Stimulated activated CD4-positive, alpha-beta T cell treated with anti-CD3 and anti-CD28 coated beads, Interleukin-15, amount 100 ng/mL, for 24 hours (primary cell): ENCODE measurements at places on chromosomes 5 and 9.

GRCh38 chr9:113215132-113215531 is 5.9 kb downstream of the FKBP15 start:
- DNase-seq, result no peak

GRCh38 chr5:61245486-61245885 is 83.2 kb upstream of the SMIM15 start:
- no peak for DNase-seq

DNA sequence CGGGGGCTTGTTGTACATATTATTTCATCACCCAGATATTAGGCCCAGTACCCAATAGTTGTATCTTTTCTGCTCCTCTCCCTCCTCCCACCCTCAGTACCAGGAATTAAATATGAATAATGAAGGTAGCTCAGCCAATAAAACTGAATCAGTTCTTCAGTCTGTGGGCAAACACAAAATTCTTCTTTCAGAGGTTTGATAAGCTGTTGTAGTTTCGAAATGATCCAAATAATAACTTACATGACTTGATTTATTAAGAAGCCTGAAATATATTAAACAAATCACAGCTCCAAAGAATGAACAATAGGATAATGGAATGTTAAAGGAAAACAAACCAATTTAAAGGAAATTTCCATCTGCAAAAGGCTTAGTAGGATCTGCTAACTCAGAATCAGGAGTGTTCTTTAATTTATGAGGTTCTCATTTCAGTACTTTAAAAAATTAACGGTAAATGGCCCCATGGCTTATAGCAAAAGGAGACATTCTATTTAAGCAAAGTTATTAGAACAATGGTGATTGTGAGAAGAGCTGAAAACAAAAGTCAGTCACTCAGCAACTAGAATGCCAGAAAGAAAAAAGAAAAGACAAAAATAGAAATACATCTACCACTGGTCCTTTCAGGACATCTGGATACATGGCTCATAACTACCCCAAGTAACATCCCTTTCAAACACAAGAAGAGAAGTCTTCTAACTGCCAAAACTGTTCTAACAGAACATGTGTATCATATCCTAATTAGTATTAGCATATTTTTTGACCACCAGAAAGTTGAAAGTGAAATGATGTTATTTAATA is 62.4 kb downstream of the NR3C1 start:
- no peak for DNase-seq

GRCh38 chr9:128805661-128806060 is 12.6 kb upstream of the ENDOG start:
- no peak for DNase-seq

DNA sequence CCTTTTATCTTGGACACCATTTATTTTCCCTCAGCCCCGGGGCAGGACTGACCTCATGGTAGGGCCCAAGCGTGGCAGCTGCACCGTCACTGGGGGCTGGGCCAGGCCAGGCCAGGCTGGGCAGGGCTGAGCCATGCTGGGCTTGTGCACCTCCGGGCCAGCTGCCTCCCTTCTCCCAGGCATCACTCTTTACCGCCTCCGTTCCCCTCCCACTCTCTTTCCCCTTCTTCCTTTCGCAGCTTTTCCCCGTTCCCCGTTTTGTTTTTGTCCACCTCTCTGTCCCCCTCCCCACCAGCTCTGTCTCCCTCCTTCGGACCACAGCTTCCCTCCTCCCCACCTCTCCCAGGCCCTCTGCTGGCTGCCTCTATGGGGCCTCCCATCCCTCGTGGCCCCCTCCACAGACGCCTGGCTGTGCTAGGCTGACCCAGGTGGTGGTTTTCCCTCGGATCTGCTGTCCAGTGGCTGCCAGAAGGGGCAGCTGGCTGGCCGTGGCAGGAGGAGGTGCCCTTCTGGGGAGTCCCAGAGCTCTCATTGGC is 17.9 kb downstream of the FGF18 start:
- no peak for DNase-seq

DNA sequence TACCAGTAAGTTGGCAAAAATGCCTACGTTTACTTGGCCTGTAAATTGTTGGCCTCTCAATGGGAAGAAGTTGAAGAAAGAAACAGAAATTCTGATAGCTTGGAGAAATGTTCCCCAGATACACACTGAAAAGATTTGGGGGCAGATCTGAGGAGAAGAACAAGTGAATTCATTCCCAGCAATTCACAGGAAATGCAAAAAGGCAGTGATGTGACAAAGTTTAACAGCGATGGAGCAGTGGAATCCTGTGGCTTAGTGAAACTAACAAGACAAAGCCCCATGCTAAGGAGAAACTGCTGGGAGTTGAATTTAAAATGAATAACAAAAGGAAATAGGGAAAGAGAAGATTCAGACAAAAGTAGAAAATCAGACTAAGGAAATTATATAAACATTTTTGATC is 213.2 kb upstream of the EDIL3 start:
- DNase-seq, result no peak

DNA sequence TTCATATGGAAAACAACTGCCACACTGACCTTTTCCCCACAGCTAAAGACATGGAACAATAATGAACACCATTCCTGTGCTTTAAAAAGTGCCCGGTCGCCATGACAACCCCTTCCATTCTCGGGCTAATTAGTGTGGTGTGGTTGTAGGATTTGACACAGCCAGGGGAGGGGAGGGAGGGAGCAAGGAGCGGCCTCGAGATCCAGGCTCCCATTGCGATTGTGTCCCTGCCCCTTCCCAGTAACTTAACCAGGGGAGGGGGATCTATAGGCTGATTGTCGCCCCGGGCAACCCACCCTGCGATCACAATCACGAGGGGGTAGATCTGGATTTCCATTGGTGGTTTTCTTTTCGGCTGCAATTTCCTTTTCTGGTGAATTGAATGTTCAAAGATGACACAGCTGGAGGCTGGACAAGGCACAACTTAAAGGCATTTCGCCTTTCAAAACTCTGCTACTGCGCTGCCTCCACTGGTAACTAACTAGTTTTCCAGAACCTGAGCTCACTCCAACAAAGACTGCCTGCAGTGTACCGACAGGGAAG is 96.7 kb upstream of the RETREG1 start:
- no peak for DNase-seq

DNA sequence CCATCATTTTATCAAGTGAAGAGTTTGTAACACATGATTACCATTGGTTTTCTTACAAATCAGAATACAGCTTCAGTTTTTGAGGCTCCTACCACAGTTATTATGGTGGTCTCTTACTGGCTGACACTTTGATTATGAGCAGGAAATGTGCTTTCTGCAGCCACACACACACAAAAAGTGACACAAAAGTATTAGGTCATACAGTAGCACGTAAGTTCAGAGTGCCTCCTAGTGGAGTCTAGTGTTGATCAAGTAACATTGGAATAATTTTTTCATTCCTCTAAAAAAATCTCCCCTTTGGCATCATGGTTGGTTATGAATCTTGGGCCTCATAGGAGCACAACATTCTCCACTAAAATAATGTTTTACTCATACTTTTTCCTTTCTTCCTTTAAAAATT is 37.6 kb downstream of the PAM start:
- DNase-seq, result no peak

DNA sequence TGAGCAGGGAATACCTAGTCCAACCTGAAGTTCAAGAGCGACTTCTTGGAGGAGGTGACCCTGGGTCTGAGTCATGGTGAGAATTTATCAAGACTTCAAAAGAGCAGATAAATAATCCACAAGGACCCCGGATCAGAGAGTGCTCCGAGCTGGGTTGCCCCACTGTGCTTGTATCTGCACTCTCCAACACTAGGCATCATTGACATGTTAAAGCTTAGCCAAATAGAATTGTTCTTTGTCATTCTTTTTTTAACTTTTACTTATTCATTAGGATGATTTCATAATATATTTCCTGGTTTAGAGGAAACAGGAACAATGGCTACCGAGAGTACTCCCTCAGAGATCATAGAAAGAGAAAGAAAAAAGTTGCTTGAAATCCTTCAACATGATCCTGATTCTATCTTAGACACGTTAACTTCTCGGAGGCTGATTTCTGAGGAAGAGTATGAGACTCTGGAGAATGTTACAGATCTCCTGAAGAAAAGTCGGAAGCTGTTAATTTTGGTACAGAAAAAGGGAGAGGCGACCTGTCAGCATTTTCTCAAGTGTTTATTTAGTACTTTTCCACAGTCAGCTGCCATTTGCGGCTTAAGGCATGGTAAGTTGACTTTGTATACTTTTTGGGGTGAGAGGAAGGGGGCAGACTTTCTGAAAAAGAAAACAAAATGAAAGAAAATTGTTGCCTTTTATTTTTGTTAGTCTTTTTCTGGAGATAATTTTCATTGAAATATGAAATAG is at the start of gene CARD6:
CARD6 (plus strand) TSS at position 300 of the 738 bp plus-strand sequence; CDS start at position 316, 16 bp downstream.
- DNase-seq, result no peak

DNA sequence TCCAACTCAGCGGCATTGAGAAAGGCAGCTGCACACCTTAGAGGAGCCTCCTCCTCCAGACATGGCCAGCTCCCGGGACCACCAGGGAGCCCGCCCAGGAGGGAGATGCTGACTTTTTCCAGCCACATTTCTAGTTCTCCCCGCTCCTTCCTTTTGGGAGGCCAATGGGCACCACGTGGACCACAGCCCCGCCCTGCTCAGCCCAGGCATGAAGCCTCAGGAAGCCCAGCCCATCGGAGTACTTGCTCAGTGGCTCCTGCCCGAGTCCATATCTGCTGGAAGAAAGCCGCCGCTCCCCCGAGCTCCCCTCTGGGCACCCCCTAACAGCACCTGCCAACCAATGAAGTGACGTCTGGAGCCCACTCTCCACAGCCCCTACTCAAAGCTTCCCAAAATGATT is 52.4 kb downstream of the SMIM23 start:
- DNase-seq, result no peak

GRCh38 chr9:114119242-114120191 is 20.4 kb upstream of the KIF12 start:
- DNase-seq, result no peak

DNA sequence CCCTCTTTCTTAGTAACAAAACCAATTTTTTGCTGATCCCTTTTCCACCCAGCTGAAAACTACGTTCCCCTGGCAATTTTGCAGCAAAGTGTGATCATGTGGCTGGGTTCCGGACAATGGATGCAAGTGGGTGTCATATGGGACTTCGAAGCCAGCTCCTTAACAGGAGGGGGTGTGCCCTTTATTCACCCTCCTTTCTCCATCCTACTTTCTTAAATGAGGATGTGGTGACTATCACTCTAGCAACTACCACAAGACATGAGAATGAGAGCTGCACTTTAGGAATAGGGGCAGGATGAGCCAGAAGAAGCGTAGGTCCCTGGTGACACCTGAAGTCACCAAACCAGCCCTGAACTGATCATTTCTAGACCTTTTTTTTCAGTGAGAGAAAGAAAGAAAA is 58.9 kb downstream of the IRF1 start:
- no peak for DNase-seq

DNA sequence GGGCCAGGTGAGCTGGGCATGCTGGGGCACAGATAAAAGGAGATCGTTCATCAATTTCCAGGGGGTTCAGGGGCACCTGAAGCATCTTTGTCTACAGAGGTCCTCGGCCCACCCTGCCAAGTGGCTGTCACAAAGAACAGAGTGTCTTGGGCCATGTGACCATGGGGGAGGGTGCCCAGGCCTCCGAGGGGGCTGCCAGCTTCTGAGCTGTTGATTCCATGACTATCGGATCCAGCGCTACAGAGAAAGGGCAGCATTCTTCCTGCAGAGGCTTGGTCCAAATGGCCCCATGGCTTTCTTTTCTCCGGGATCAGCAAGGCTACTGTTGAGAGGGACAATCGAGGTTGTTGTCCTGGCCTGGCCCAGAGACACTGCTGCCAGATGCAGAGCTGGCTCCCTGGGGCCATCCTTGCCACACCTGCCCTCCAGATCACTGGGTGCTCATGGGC is 289.2 kb downstream of the ZSWIM6 start:
- DNase-seq, result no peak

- DNase-seq, result no peak
Measured at GRCh38 chr9:2340046-2340760, 281.4 kb upstream of the VLDLR start.

- no peak for DNase-seq
Measured at GRCh38 chr9:6439051-6439703, 26.2 kb downstream of the UHRF2 start.

DNA sequence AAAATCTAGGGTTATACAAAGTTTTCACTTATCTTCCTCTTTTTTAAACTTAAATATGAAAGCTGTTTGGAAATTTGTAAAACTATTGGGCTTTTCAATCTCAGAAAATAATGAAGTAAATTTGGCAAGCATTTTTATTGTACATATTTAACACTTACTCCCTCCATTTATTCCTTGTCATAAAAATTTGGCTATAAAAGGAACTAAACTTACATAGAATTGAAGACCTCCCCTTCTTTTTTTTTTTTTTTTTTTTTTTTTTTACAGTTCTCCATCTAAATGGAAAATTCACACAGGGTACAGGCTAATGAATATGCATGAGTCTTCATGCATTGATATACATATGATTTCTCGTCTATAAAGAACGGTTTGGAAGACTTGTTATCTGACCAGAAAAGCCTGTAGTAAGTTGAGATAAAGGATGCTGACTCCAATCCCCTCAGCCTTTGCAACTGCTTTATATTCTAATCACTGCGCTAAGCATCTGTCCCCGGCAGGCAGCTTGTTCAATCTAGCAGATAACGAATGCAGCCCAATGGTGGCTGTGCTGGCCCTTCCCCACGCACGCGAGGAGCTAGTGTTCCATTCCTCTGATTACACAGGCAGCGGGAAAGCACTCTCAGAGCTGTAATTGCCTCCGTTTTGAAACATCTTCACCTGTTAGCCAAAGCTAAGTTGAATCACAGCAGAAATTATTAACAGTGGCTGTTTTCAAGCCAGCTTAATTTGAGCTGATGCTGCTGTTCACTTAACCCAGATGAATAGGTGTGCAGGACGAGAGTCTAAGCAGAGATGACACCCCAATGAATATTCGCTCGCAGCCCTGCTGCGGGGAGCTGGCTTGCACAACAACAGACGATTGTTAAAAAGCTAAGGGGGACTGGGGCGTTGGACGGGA is 453.8 kb upstream of the ZNF608 start:
- no peak for DNase-seq

DNA sequence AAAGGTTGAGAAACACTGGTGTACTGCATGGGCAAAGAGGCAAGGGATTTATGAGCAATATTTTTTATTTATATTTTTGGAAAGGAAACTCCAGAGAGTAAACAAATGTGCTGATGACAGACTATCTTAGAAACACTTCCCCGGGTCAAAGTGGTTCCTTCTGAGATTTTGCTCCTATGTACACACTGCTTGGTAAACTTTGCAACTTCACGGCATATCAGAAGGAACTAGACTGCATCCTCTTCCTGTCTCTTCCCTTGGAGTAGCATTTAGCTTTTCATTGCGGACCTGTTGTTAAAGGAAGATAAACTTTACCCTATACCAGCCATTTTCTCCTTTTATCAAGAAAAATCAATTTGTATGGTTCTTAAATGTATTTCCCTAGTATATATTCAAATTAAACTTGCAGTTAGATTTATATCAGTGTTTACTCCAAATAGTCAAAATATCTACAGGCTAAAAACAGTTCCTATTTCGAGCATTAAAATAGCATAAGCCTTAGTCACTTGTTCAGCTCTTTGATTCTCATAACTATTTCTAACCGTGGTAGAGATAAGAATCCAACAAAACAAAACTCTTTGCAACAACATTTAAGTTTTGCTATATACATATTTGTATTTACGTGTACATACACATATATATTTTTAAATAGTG is 48.0 kb upstream of the LRRC19 start:
- no peak for DNase-seq

GRCh38 chr5:10501554-10502075 is 59.9 kb downstream of the ROPN1L start:
- no peak for DNase-seq
